ENCODE measurements at places on chromosomes 5 and 9.

GRCh38 chr5:43037636-43038495 is 2.3 kb downstream of the ANXA2R start:
- DNase-seq = no peak

GRCh38 chr5:21140987-21141386 is 1153.0 kb upstream of the CDH18 start:
- no peak for DNase-seq

GRCh38 chr9:110143950-110144545 is 63.9 kb downstream of the C9orf152 start:
- DNase-seq = no peak

- DNase-seq = no peak
These were observed 80.5 kb upstream of the EPB41L4B start for GRCh38 chr9:109401169-109401989.

DNA sequence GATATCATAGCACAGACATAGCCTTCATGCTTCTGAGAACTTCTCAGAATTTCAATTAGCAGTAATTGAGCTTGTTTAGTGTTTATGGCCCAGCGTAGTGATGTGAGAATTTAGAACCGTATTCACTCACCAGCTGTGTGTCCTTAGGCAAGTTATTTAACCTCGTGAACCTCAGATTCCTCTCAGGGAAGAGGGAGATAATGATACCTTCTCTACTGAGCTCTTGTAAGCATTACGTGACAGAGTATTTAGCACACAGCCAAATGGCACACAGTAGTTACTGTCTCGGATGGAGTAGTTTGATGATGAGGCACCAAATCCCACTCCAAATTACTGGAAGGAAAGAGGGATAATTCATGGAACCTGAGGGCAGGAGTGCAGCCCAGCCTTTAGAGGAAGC is 429.3 kb downstream of the CCDC171 start:
- no peak for DNase-seq

DNA sequence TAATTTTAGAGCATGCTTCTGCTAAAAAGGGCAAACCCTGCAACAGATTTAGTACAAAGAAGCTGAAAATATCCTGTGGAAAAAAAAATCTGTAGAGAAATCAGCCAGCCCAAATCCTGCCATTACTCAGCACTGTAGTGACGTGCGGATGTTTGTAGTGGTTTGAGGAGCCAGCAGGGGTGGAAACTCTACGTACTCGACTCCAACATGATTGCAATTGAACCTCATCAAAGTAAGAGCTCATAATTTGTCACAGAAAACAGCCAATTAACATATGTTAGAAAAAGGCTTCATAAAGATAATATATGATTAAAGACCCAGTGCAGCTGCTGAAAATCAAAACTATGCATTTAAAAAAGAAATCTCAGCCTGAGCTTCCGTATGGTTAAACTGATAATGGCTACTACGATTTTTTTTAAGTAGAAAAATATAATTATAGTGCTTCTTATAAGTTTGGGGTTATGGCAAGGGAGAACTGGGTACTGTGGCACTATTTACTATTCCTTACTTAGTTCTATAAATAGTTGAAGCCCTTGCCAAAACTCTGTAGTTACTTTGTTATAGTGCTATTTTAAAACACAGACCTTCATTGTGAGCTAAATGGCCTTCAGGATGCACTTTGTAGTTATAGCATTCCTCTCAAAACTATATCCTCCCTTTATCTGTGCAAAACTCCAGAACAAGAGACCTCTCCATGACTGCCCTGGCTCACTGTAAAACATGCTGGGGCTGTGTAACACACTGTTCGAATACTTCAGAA is 49.4 kb downstream of the MEF2C start:
- no peak for DNase-seq

GRCh38 chr9:121288673-121289025 is 20.7 kb downstream of the GSN start:
- no peak for DNase-seq

GRCh38 chr5:68528821-68529273 is 313.3 kb downstream of the PIK3R1 start:
- no peak for DNase-seq

GRCh38 chr9:8515748-8516147 is 716.2 kb upstream of the DMAC1 start:
- no peak for DNase-seq

DNA sequence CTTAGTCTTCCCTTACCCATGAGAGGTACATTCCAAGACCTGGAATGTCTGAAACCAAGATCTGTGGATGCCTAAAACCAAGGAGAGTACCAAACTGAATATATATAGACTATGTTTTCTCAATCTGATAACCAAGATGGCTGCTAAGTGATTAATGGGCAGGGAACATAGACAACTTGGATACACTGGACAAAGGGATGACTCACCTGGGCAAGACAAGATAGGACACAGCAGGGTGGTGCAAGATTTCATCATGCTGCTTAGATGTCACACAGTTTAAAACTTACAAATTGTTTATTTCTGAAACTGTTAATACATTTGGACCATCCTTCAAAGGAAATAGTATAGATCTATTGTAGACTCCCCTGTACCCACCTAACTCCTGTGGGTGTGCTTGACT is 130.9 kb downstream of the HTR1A start:
- DNase-seq = no peak

- no peak for DNase-seq
These were observed 32.2 kb downstream of the ANXA6 start for GRCh38 chr5:151125421-151125820.

GRCh38 chr9:135698767-135699166 is 514 bp downstream of the SOHLH1 start:
- no peak for DNase-seq

DNA sequence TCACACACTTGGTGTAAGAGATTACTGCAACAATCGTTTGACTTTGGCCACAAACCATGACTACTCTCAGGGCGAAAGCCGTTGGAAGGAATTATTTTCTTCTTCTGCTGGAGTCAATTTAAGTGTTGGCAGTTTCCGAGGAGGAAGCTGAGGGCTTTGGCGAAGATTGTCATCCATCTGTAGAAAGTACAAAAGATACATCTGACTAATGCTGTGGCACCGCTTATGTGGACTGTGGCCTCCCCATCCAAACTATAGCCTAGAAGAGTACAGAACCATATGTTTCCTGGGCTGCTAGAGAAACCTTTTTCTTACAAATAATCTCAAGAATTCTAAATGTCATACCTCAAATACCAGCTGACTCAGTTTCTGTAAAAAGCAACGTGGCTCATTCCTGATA is 7.4 kb downstream of the MTX3 start:
- no peak for DNase-seq

DNA sequence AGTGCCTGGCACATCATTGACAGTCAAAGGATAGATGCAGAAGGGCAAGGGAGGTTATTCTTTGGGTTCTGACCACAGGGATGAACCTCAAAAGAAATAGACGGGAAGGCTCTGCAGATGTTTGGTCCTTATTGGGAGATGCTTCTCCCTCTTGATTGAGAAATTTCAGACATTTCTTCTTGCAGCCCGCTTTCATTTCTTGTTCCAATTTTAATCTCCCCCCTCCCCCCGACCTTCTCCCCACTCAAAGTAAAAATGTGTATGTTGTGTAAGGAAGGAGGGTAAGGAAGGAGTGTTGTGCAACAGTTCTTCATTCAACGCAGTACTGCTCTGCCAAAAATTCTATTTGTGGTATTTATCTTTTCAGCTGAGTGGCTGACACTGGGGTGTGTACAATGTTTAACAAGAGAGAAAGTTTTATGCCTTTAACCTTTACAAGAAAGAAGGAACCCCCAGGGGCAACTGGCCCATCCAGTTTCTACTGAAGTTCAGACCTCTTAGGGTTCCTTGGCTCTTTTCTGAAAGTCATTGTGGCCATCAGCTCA is 46.3 kb upstream of the TNFSF15 start:
- DNase-seq = no peak

- no peak for DNase-seq
These were observed 455.7 kb upstream of the TLE4 start for GRCh38 chr9:79116041-79116440.

DNA sequence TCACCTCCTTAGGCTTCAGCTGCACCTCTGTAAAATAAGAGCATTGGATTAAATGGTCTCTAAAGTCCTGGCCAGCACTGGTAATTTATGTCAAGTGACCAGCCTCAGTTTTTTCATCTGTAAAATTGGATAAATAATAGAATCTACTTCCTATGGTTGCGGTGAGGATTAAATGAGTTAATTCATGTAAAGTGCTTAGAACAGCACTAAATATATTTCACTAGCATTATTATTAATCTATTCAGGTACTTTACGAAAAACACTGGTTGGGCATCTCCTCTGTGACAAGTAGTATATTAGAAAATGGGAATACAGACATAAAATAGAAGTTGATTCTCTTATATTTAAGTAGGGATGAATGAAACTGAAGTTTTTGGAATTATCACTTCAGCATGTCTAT is 13.8 kb upstream of the TMEM245 start:
- DNase-seq = no peak

- no peak for DNase-seq
These were observed 20.6 kb downstream of the C5 start for GRCh38 chr9:121029469-121029868.

- no peak for DNase-seq
These were observed 19.2 kb downstream of the SIL1 start for GRCh38 chr5:139178935-139179334.

DNA sequence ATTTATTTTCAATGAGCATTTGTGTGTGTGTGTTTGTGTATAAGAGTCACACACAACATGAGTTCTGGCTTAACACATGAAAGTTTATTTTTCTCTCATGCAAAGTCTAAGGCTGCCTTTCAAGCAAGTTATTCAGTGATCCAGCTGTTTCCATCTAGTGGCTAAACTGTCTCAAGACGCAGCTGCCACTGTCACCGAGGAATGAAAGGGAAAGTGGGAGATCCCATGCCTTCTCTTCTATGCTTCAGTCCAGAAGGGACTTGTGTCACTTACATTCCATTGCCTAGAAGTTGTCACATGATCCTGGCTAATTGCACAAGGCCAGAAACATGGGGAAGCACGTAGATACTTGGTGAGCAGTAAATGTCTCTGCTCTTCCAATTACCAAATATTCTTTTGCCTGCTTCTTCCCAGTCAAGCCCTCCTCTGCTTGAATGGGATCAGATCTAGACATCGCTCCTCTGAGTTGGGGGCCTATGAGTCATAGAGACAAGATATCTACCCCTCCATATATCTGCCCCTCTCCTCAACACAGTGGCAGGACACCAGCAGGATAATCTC is 30.4 kb upstream of the SLIT3 start:
- no peak for DNase-seq

GRCh38 chr9:73962792-73963191 is 534.3 kb upstream of the RORB start:
- no peak for DNase-seq

- no peak for DNase-seq
These were observed 46.1 kb downstream of the PRR16 start for GRCh38 chr5:120510098-120510637.
